NCI-H187 (cell line): ENCODE measurements at places on chromosomes 1 and 21.

- no peak for DNase-seq
Observed at GRCh38 chr1:5746611-5747425, 245.4 kb downstream of the NPHP4 start.

DNA sequence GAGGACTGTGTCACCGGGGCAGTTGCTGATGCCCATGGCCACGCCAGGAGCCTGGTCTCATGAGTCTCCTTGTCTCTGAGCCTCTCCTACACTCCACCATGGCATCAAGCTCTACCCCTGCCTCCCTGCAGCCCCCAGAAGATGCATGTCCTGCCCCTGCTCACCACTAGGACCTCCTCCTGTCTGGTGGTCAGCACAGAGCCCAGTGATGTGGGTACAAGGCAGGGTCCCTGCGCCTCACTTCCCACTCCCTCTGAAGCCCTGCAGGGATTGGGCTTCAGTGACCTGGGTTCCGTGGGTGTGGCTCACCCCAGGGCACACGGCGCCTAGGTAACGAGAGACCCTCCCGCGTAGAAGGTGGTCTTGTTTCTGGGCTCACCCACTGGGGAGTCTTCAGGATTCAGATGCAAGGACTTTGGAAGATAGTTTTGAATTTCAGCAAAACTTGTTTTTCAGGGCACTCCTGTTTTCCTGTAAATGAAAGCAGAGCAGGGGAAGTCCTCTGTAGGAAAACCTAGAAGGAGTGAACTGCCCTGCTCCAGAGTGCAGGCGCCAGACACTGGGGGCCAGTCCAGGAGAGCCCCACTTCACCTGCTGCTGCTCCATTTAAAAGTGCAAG, 2.8 kb downstream of the COL18A1 start:
- no peak for DNase-seq

DNA sequence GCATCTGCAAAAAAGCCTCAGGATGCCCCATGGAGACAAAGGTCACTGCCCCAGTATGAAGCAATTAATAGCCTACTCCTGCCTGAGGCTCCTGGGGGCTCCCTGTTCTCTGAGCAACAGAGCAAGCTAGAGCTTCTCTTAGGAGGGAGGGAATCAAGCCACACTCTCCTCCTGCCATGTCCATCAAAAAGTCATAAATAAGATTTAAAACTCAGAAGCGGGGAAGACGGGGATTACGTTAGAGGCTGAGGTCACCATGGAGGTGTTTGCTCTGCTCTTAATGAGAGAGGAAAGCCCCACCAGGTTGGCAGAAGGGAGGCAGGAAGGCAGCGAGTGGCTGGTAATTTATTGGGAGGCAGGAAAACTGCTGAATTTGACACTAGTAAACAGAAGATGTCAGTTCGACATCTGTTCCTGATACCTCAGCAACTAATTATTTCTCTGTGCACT, 98.4 kb upstream of the TNR start:
- DNase-seq = no peak

- peak; percentile 93 for DNase-seq
Observed at GRCh38 chr21:34603002-34603709, 11.8 kb downstream of the RCAN1 start.

GRCh38 chr1:94025383-94026340, 95.3 kb downstream of the ABCA4 start:
- DNase-seq = peak; percentile 12

DNA sequence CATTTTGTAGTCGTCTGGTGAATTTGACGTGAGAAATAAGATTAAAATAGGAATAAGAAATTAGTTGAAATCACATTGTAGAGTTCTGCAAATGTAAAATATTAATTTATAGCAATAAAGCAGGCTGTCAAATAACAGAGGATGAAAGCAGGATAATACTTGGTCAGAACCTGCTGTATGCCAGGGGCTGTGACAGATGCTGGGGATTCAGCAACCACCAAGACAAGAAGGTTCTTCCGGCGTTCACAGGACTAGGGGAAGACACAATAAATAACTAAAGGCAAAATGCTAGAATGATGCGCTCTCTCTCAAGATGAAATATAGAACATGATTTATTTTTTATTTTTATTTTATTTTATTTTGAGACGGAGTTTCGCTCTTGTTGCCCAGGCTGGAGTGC, 6.8 kb upstream of the PARK7 start:
- no peak for DNase-seq

- no peak for DNase-seq
Observed at GRCh38 chr1:162029157-162029556, 5.5 kb upstream of the OLFML2B start.

DNA sequence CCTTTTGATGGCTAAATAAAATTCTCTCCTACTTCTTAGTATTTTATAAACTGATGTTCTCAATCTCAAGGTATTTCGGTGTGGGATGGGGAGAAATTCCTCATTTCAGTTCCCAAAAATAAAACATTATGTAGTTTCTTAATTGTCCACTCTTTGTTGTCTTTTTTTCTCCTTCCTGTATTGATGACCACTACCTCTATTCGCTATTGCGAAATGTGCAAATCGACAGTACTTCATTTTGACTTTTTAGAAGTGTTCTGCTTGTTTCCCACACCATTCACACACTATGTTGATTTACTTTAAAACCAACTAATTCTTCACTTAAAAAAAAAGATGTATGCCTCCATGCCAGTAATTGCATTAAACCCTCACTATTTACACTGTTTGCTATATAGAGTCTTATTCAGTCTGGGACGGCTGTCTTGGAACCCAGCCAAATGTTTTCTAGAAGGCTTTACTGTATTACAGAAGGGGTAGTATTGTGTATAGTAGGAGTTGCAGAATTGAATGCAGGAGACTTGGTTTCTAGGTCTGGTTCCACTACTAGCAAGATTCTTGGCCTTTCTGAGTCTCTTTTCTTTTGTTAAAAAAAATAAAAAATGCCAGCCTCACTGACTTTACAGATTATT, 5.6 kb downstream of the RNF2 start:
- DNase-seq = no peak

- no peak for DNase-seq
Observed at GRCh38 chr1:248730507-248731335, 24.8 kb downstream of the LYPD8 start.

GRCh38 chr1:226675715-226676357, 63.2 kb downstream of the ITPKB start:
- no peak for DNase-seq

GRCh38 chr1:89465201-89465600, 59.4 kb upstream of the LRRC8B start:
- DNase-seq = no peak

- no peak for DNase-seq
Observed at GRCh38 chr1:51997974-51998382, 7.5 kb upstream of the RAB3B start.

DNA sequence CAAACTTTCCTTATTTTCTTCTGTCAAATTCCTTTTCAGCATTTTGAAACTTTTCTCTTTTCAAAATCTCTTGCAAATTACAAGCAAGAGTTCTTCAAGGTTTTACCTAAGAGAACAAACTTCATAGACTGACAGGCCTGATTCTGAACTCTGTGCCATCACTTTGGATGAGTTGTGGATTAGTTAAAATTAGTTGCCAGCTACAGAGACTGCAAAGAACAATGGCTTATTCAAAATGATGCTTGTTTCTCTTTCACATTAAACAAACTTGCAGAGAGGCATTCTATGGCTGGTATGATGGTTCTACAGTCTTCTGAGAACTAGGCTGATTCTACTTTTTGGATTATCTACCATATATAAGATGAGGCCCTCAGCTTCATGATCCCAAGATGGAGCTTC, 3.8 kb downstream of the LRRC8B start:
- no peak for DNase-seq

DNA sequence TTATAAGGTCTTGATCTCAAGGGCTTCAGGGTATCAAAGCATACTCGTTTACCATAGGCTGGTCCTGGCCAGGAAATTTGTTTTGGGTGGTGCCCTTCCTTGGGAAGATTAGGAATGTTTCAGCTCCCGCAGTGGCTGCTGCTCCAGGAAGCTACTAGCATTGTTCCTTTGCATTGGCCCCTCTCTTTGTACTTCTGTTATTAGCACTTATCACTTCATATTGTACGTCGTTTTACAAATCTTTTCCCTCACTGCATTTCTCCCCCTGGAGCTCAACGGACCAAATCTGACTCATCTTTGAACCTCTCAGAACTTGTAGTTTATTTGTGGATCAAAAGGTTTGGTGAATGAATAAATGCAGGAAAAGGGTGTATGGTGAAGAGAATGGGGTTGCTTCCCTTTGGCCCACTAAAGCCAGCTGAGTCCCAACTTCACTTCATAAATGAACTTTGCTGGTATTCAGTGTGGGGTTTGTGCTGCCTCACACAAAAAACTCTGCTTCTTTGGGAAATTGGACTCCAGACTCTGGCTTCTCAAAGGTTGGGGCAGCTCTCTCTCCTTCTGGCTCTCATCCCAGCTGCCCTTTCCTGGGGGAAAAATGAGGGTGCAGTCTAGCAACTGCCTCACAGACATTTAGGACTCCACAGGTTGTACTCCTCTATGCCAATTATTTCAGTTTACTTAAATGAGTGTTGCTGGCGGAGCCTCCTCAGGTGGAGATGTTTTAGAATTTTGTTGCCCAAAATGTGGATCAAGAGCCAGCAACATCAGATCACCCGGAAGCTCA, 5.9 kb downstream of the GNAT2 start:
- DNase-seq = no peak

- DNase-seq = no peak
Observed at GRCh38 chr1:15902882-15903281, 55.4 kb downstream of the SPEN start.

GRCh38 chr1:34276606-34277005, 99.9 kb downstream of the C1orf94 start:
- no peak for DNase-seq

- no peak for DNase-seq
Observed at GRCh38 chr1:200483491-200484143, 73.8 kb upstream of the ZNF281 start.

- no peak for DNase-seq
Observed at GRCh38 chr21:29176471-29177120, 46.2 kb downstream of the MAP3K7CL start.

- no peak for DNase-seq
Observed at GRCh38 chr1:166300767-166301166, 134.0 kb upstream of the FAM78B start.
